ENCODE measurements at places on chromosomes 7 and 10.

GRCh38 chr10:23367896-23368595, 23.4 kb upstream of the C10orf67 start:
- no peak for DNase-seq

DNA sequence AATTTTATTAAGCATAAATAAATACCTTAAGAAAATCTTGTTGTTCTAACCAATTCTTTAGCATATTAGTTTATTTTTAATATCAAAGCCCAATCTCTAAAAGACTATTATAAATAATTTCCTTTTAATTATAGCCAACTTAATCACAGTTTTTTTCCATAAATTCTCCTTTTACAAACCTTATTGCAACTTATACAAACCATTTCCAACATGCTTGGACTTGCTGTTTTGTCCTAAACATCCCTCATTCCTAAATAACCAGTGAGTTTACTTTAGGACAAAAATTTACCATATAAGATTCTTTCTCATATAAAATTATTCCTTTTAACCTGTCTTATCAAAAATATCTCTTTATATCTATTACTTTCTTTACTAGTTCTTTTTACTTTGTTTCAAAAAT, 25.2 kb upstream of the LSM8 start:
- DNase-seq: no peak

DNA sequence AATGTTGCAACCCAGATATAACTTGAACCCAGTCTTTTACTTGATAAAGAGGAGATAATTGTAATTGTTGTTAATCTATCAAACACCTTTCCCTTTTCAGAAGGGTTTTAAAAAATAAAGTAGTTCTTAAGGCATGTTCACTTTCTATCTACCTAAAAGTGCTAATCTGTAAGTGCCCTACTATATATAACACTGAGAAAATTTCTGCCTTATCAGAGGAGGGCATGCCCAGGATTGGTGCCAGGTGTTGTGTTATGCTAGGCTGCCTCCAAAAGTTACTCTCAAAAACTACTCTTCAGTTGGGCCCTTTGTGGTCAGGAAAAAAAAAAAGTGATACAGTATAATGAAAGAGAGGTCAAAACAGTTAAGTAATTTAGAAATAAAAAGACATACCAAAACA, 36.3 kb downstream of the SMNDC1 start:
- DNase-seq: no peak

GRCh38 chr10:14309593-14309992, 21.1 kb downstream of the FRMD4A start:
- no peak for DNase-seq

- no peak for DNase-seq
Observed at GRCh38 chr10:92112462-92112861, 178.4 kb downstream of the CPEB3 start.

- DNase-seq: no peak
Observed at GRCh38 chr7:44398953-44399574, 73.7 kb upstream of the CAMK2B start.

DNA sequence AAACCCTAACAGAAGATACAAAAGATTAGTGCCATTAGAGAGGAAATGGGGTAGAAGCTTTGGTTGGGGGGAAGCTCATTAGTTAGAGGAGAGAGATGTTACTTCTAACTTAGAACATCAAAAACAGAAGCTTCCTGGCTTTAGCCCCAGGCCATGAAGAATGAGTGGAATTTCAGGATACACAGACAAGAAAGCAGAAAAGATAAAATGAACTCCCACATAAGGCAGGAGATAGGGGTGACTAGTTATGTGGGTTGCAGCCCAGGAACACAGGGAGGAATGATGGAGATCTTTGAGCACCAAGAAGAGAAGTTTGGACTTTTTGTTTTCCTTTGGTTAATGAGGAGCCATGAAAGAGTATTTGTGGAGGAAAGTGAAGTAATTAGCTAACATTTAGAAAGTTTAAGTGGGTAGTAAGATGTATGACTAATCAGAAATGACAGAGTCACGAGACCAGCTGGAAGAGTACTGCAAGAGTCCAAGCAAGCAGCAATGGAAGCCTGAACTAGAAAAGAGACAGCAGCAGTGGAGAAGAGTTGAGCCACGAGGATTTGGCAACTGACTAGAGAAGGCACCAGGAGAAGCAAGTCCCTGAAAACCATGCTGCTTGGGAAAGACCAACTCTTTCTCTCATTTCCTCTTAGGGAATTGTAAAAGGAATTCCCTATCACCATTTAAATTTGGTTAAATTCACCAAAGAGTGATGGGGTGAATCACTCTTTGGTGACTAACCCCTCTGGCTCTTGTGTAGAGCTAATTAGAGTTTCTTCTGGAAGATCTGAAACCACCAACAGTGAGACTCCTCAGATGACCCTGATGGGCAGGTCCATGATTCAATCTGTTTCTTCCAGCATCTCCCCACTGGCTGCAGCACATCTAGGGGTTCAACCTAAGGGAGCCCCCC, 131.9 kb downstream of the KCNMA1 start:
- no peak for DNase-seq

- DNase-seq: no peak
Observed at GRCh38 chr7:87427288-87427687, 48.2 kb downstream of the ABCB4 start.

- DNase-seq: no peak
Observed at GRCh38 chr7:142956951-142957623, 5.1 kb downstream of the KEL start.

DNA sequence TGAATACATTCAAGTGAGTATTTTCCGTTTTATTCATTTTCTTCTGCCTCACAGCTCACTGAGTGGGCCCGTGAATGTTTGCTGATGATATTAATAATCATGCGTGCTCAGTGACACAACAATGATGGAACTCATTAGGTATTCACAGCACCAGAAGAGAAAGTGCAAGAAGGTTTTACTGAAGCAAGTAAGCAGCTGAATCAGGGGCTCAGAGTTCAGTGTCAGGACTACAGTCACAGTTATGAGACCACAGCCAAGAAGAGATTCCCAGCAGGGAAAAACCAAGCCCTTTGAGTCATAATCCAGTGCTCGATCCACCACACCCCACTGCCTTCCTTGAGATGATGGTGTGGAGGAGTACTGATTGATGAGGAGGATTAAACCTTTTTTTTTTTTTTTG, 247.4 kb downstream of the KIAA1217 start:
- DNase-seq: no peak

DNA sequence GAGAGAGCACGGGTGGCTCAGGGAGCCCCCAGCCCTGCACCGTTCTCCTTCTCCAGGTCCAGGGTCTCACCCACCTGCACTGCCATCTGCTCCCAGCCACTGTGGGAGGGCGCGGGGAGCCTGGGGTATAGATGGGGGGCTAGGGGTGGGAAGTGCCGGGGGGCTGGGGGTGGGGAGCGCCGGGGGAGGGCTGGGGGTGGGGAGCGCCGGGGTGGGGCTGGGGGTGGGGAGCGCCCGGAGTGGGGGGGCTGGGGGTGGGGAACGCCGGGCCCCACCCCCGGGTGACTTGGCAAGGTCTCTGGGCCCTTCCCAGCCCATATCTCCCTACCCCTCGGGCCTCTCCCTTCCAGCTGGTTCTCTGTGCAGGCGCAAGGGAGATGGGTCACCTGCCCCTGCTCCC, at the start of gene GRIFIN:
TSS of gene GRIFIN (minus strand) at position 101 of the 400 bp plus-strand sequence. CDS start at position 86, 15 bp downstream.
- DNase-seq: no peak

- DNase-seq: no peak
Observed at GRCh38 chr7:4460597-4460996, 221.5 kb upstream of the FOXK1 start.

DNA sequence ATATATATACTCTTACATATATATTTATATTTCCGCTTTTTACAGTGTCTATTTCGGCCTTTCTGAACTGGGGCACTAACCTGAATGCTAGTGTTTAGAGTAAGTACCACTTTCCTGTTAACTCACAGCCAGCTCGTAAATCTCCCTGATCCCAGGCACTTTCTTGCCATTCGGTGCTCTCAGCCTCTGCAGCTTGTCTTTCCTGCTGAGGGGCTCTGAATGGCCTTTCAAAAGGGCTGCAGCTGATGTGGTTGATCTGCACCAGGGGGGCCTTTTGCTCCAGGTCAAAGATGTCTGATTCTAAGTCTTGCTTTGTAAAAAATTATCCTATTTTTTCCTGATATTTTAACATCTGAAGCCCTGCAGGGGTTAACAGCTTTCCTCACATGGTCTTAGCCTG, 25.5 kb upstream of the HPS1 start:
- DNase-seq: no peak

- DNase-seq: no peak
Observed at GRCh38 chr7:46832136-46832535, 749.8 kb downstream of the TNS3 start.

DNA sequence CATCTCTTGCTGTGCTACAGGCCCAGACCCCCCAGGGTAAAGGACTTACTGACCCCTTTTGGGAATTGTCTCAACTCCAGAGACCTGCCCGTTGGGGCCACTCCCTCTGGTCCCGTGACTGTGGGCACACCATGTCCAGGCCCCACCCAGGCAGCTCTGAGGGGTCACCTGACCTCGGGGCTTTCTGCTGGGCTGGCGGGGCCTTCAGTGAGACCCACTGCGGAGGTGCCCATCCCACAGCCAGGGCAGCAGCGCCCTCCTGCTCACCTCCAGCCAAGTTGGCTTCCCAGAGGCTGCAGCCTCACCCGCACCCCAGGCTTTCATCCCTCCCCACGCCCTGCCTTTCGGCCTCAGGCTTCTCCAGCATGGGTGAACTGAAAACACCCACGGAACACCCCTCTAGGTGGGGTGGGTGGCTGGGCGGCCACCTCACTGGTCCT, 147.2 kb downstream of the DNAJB6 start:
- peak; percentile 15 for DNase-seq

Data from activated CD4-positive, alpha-beta memory T cell treated with anti-CD3 and anti-CD28 coated beads, Interleukin-2, amount 10 ng/mL, durations not matched to agents 7 days and 5 days (primary cell).